ENCODE measurements at places on chromosomes 7 and 10.
A peak's percentile ranks its signal among the peaks of the same experiment; 100 is the strongest.

DNA sequence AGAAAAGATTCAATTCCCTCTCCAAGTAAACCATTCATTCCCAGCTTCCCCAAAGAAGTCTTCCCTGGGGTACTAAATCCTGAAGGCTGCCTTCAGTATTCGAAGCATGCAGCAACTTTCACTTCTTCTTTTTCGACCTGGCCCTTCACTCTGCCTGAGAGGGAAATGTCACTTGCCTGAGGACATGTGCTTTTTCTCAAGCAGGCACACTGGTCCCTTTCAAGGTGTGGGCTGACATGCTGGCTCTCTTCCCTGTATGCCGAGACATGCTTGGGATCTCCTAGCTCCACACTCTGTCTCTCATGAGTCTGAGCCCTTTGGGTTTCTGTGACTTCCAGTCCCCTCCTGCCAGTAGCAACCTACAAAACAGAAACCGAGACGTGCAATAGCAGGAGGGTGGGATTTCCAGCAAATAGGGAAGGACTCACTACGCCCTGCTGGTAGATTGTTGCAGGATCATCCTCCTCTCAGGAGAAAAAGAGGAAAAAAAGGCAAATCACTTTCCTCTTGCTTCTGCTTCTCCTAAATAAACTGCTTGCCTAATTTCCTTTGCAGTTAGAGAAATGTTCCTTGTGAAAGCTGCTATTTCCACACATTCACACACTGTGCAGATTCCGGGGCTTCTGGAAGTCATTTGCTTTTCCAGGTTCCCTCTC is 33.5 kb downstream of the FIGNL1 start:
- no peak for DNase-seq

DNA sequence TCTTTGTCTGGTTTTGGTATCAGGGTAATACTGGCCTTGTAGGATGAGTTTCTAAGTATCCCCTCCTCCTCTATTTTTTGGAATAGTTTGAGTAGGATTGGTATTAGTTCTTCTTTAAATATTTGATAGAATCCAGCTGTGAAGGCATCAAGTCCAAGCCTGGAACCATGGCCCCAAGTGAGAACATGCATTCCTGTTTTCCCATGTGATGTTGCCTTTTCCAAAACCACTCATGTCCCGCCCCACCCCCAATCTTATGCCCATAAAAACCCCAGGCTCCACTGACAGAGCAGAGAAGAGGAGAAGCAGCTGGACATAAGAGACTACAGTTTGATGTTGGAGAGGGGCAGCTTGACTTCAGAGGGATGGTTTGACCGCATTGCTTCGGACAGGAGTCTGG is 71.2 kb downstream of the MINPP1 start:
- DNase-seq = no peak

DNA sequence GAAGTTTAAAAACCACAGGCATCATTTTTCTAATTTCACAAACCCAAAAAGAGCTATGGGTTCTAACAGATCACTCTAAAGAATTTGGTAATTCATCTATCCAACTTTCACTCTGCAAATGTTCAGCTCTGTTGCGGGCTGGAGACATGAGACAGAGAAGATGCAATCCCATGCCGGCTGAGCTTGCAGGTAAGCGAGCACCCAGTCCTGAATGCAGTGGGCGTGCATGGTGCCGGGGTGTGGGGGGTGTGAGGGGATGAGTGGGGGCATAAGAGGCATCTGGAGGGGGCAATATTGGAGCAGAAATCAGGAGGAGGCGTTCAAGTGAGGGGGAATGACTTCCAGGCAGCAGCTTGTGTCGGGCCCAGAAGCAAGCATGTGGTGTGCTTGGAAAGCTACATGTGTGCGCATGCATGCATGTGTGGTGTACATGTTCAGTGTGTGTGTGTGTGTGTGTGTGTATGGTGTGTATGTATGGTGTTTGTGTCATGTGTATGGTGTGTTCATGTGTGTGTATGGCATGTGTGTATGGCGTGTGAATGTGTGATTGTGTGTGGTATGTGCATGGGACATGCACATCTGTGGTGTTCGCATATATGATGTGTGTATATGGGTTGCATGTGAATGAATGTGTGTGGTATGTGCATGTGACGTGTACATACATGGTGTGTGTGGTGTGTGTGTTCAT is 172.9 kb downstream of the PRKCQ start:
- DNase-seq = no peak

DNA sequence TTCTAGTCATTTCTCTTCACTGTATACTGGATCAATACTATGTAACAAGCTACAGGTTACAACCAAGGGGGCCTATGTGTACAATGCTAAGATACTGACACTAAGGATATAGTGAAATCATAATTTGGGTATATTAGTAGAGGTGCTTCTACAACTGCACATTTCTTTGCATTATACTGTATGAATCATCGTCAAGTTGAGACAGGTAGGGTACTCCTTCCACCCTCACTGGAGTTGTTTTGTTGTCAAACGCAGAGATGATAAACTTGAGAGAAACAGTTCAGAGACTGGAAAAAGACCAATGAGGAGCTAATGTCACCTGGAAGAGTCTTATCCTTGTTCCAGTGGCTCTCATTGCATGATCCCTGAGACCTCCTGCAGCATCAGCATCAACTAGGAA is 208.2 kb upstream of the PRPS1L1 start:
- no peak for DNase-seq

- peak; percentile 48 for DNase-seq
Observed at GRCh38 chr10:72340510-72341261, 14.0 kb downstream of the DNAJB12 start.

DNA sequence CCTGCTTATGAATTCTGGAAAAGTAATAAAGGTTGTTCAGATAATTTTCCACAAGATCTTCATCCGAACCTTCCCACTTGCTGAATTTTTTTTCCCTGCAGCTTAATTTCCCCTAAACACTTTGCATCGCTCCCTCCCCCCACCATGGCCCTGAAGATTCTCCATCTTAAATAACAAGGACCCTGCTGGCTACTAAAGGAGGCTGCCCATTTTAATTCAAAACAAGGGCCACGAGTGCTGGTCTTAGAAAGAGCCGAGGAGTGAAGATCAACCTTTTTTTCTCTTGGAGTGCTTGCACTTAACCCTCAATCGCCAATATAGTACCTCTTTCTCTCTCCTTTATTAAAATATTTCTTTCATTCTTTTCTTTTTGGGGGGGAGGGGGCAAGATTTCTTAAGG is 9.2 kb upstream of the SP8 start:
- DNase-seq = no peak

All from activated naive CD4-positive, alpha-beta T cell (primary cell).